ENCODE measurements at places on chromosomes 7 and 10.

DNA sequence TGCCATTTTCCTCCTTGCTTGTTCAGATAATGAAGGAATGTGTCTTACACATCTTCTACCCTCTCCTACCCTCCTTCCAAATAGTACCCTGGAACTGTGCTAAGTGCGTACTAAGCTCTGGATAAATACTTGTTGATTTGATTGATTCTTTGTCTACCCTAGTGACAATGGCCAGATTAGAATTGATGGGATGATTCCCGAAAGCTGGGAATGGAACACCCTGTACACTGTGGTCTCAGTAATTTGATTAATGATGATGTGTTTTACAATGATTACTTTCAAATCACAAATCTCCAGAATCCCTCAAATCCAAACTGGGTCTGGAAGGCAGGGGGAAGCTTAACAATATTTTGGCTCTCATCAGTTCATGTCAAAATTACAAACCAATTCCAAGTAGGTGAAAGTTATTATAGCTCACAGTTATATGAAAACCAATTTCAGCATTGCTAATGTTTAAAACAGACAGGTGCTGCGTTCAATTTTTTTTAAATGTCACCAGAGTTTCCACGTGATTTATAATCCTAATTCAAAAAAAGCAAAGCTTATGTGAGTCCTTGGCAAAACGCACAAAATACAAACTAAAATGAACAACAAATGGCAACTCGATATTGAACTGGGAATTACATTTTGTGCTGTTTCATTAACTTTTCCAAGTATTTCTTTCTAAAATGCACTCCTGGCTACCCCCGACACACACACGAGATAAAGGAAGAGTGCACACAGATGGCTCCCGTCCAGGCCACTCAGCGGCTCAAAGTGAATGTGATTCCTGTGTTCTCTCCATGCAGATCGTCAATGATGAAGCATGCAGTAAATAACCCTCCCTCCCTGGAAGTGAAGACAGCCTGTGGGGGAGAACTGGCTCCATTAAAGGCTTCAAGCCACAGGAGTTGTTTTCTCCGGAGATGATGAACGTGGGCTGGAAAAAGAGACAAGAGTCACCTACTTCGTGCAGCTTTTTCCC, 21.7 kb upstream of the ADRB1 start:
- no peak for DNase-seq

- no peak for DNase-seq
These were observed 35.0 kb downstream of the IQUB start for GRCh38 chr7:123499211-123499970.

DNA sequence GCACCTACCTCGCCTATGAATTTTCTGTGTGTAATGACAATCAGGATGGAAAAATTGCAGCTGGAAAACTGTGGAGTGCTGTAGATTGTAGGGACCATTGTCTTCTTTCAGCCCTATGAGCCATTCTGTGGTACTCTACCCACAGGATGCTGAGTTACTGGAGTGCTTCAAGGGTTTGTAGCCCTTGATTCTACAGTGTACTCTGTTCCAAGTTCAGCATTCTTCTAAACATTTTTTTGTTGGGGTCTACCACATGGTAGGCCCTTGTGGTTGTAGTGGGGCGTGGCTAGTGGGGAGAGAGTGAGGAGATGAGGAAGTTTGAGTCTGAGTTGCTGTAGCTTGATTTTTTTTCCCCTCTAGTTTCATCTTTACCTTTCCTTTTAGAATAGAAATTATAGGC, 33.5 kb downstream of the REEP3 start:
- no peak for DNase-seq

DNA sequence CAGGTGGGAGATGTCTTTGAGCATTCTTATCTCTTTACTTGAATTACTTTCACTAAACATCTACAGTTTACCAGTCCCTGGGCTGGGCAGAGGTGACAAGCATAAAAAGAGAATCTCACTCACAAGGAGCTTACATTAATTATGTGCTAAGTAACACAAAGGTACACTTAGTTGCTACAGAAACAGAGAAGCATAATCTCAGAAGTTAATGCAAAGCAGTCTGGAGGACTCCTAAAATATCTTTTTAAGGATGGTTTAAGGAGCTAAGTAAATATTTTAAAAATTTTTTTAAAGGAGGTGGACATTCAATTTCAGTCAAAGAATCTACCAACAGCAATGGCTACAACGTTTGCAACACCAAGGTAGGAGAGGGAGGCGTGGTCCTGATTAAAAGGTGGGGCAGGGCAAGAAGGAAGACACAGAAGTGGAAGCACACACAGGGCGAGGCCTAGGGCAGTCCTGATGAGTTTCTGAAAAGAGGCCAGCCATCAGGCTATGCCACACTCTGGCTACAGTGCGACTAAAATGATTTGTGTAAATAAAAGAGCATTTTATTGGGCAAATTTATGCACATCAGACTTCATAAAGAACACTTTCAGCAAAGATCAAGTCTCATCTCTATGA, 5.3 kb downstream of the LARP4B start:
- DNase-seq, result no peak

DNA sequence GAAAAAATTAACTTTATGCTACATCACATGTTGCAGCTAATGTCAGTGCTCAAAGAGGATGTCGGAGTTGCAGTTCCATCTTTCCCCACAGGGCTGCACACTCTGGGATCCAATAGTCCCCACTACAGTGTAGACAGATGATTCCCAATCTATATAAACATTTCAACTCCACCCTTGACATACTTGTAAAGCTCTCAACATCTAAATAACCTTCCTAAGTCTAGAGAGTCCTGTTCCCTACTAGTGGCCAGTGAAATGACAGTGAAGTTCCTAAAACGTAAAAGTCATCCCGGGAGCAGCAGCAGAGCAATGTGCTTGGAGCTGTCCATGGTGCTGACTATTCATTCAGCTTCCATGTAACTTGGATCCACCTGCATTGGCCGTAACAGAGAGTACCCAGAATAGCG, 145.1 kb downstream of the GRM8 start:
- DNase-seq, result no peak

DNA sequence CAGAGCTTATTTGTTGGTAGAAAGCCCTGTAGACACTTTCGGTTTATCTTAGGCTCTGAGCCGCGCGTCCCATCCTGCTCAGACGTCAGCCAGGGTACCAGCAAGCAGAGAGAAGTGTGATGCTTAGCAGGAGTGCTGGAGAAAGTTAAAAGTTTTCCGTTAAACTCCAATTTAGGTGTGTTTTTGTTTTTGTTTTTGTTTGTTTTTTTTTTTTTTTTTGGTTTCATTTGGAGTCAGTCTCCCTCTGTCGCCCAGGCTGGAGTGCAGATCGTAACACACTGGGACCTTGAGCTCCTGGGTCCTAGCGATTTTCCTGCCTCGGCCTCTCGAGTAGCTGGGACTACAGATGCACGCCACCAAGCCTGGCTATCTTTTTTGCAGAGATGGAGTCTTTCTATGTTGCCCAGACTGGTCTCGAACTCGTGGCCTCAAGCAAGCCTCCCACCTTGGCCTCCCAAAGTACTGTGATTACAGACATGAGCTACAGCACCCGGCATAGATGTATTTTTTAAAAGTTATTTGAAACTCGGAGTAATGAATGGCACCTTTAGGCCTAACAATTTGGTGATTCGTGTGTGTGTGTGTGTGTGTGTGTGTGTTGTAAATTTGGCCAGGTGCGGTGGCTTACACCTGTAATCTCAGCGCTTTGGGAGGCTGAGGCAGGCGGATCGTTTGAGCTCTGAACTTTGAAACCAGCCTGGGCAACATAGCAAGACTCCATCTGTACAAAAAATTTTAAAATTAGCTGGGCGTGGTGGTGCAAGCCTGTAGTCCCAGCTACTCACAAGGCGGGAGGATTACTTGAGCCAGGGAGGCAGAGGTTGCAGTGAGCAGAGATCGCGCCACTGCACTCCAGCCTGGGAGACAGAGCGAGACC, 1.3 kb upstream of the HIP1 start:
- no peak for DNase-seq

DNA sequence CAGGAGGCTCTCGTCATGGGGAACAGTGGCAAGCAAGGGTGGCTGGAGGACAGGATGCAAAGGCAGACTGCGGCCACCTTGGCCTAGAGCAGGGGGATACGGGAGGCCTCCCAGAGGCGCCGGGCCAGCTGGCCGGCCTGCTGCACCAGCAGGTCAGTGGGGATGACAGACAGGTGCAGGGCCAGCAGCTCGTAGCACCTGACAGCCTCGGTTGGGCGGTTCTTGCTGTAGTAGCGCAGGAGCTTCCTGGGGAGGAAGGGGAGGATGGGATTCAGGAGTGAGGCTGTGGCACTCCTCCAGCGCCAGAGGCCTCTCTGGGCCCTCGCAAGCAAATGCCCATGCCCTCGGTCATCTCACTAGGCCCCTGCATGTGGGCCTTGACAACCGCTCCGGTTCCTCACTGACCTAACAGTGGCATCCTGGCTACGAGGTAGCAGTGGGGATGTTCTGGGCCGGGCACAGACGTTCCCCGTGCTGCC, 2.5 kb upstream of the PYROXD2 start:
- DNase-seq, result no peak

GRCh38 chr10:75611993-75612372, 180.6 kb downstream of the LRMDA start:
- DNase-seq, result no peak

- DNase-seq, result no peak
These were observed 4.5 kb upstream of the ZNF438 start for GRCh38 chr10:31036209-31036608.

DNA sequence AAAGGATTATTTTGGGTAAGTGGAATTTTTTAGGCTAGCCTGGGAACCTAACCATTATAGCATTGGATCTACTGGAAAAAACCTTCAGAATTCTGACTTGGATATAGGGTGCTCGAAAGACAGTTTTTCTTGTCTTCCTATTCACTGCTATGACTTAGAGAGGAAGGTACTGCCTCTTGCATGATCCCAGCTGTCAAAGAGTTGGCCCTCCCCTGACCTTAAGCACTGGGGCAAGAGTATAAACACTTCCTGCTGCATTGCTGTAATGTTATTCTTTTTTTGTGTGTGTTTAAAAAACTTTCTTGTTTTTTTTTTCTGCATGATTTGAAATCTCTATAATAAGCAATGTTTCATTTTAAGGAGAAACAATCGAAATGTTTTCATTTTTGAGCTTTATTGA, 113.0 kb downstream of the LRMDA start:
- DNase-seq, result no peak

DNA sequence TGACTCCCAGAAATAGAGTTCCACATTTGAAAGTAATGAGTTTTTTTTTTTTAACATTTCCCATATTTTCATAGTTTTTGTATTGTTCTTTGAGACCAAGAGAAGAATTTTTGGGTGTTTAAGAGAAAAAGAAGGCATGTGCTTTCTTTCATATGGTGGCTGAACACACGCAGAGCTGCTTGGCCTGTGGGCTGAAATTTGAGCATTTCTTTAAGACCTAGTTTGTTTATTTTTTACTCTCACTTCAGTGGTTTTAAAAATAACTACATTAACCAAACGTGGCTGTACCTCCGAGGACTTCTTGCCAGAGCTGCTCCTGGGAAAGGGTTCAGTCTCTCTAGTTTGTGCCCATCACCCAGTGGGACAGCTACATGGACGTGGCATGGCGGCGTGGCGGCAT, 58.3 kb downstream of the INPP5A start:
- no peak for DNase-seq

- DNase-seq, result no peak
These were observed 31.6 kb downstream of the TMEM120A start for GRCh38 chr7:75962607-75963380.

GRCh38 chr7:64993901-64994300, 3.1 kb upstream of the ZNF117 start:
- no peak for DNase-seq

DNA sequence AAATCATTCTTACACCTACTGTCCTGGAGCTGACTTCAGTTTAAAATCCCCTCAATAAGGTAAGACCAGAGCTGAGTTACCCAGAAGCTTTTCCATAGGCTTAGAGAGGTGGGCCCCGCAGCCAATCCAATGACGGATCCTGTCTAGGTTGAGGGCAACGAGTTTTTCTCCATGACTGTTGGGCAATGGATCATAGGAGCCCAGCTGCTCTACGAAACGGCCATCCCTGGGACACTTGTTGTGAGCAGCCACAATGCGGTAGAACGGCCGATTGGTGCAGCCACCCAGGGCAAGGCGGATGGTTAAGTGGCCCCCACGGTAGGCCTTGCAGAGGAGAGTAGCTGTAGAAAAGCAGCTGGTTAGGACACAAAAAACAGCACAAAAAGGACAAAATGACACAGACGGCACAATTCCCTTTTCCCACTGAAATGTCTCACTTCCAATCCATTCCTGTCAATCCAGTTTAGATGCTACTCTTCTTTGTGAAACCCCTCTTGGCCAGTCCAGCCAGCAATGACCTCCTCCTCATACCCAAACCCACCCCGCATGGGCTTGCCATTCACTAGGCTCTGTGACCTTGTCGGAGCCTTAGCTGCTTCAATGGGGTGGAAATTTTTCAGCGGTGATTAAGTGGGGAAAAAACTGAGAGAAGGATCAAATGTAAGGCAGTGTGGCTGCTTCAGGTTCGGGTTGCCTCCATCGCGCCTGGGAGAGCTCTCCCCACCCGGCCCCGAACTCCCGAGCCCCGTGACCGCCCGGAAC, 580 bp downstream of the MRPS16 start:
- DNase-seq, result no peak

DNA sequence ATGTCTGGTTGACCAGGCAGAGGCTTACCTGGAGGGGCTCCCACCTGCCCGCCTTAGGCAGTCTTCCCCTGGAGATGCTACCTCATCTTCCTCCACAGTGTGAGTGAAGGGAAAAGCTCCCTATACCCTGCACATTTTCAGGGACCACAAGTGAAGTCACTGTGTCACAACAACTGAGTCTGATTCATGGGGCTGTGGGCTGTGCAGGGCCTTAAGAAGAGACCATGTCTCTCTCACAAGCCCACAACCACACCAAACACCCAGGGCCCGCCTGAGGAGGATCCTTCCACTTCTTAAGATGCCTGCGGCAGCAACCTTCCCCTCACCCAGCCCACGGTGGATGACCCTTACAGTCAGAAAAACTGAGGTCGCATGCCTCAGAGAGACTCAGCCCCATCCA, 118.3 kb downstream of the KMT2E start:
- no peak for DNase-seq

DNA sequence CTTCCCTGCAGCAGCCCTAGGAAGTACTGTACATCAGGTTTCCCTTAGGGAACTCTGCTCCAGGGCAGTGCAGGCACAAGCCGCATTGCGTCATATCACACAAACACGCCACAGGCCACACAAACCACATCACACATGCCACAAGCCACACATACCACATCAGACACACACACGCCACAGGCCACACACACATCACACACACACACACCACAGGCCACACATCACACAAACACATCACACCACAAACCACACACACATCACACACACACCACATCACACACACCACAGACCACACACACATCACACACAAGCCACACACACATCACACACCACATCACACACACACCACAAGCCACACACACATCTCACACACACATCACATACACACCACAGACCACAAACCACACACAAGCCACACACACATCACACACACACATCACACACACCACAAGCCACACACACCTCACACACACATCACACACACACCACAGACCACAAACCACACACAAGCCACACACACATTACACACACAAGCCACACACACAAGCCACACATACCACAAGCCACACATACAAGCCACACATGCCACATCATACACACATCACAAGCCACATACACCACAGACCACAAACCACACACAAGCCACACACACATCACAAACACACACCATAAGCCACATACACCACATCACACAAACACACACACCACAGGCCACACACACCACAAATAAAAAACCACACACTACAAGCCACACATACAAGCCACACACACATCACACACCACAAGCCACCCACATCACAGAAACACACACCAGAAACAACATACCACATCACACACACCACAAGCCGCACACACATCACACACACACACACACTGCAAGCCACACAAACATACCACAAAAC, 53.4 kb downstream of the TMEM209 start:
- no peak for DNase-seq
